ENCODE measurements at places on chromosomes 7 and 10.

DNA sequence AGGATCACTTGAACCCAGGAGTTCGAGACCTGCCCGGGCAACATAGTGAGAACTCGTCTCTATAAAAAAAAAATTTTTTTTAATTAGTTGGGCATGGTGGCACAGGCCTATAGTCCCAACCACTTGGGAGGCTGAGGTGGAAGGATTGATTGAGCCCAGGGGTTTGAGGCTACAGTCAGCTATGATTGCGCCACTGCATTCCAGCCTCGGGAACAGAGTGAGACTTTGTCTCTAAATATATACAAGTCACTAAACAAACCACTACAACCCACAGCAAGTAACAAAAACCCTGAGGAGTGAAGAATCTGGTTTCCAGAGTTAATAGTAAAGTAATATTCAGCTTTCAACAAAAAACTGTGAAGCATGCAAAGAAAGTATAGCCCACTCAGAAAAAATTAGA, 32.7 kb upstream of the HHEX start:
- no peak for DNase-seq

DNA sequence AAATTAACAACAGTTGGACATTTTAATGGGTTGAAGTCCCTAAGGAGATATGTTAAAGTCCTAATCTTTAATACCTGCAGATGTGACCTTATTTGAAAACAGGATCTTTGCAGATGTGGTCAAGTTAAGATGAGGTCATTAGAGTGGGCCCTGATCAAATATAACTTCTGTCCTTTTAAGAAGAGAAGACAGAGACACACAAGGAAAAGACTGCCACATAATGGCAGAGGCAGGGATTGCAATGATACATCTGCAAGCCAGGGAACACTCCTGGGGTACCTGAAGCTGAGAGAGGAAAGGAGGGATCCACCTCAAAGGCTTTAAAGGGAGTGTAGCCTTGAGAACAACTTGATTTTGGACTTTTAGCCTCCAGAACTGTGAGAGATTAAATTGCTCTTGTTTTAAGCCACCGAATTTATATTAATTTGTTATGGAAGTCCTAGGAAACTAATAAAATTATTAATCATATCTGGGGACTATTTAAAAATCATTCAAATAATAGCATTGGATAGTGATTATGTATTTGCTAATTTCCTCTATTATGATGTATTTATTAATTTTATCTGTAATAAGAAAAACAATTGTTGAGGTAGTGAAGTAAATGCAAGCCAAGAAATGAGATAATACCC, 700.0 kb upstream of the PCDH15 start:
- DNase-seq = peak; percentile 76

- no peak for DNase-seq
Measured at GRCh38 chr7:774161-775109, 47.4 kb upstream of the PRKAR1B start.

DNA sequence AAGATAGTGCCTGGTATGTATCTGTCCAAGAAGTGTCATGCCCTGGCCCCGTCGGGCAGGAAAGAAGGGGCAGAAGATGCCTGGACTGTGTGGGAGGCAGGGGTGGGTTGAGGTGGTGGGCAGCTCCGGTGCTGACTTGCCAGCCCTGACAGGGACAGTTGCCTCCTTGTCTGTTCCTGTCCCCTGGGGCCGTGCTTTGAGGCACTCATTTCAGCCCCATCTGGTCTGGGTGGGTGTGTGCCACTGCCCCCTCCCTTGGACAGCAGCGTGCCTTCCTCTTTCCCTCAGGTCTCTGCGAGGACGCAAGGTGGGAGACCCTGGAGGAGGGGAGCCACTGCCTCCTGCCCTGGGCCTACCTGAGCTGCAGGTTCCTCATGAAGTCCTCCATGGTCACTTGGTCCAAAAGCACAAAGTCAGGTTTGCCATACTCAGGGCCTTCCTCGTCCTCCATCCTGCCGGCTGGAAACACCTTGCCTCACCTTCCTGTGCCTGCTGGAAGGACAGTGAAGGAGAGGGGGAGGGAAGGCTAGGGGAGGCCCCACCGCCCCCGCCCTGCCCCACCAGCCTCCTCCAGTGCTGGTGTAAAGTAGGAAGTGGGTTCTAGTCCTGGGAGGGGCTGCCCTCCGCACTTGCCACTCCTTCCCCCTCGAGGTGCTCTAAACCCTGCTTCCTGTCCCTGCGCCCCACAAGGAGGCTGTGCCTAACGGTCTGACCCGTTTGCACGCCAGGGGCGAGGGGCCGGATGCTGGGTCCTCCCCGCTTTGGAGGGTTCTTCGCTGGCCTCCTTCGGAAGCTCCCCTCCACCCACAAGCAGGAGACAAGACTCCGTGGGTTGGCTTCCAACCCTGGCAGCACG, at the start of gene MYO1G:
Gene MYO1G (minus strand): TSS at position 505 of the 856 bp plus-strand sequence. CDS start 54 bp downstream, at position 451.
- DNase-seq = no peak

GRCh38 chr10:649445-649797, 40.0 kb downstream of the DIP2C start:
- no peak for DNase-seq

DNA sequence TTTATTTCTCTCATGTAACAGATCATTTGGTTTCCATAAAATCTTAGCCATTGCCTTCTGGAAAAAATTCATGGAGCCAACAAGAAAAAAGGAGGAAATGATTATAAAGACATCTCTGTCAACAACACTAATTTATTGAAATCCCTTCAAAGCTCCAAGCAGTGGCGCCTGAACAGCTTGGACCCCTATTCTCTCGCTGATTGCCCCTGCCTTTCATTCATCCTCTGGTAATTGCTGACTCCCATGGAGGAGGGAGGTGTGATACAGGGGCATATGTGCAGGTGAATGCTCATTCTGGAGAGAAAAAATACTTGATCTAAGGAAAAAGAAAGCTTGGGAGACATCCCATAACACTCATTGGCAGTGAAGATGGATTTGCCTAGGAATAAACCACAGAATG, 345.5 kb downstream of the FGFR2 start:
- no peak for DNase-seq

- DNase-seq = no peak
Measured at GRCh38 chr10:1103551-1103950, 47.4 kb downstream of the WDR37 start.

GRCh38 chr10:121070275-121071070, 219.3 kb downstream of the WDR11 start:
- DNase-seq = peak; percentile 27

- peak; percentile 51 for DNase-seq
Measured at GRCh38 chr7:100476903-100477870, 1.8 kb downstream of the TSC22D4 start.

GRCh38 chr10:120981601-120982391, 130.6 kb downstream of the WDR11 start:
- no peak for DNase-seq

- DNase-seq = peak; percentile 85
Measured at GRCh38 chr7:23467806-23468525, 2.3 kb downstream of the IGF2BP3 start.

DNA sequence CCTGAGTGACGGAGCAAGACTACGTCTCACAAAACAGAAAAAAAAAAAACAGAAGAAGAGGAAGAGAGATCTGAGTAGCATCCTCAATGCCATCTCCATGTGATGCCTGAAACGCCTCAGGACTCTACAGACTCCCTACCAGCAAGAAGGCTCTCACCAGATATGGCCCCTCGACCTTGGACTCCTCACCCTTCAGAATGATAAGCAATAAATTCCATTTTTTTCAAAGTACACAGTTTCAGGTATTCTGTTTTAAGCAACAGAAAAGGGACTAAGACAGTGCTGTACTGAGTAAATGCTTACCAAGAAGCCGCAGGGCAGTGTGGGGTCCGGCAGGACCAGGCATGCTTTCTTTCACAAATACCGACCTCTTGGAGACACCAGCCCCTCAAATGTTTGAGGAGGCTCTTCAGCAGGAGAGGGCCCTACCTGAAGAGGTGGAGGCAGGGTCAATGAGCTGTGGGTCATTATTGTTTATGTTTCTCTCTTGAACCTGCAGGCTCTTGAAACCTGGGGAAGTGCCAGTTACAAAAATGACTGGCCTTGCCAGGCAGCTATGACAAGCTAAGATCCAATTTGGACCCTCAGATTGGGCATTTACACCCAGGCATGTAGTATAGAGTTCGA, 204.1 kb upstream of the LYZL1 start:
- no peak for DNase-seq

DNA sequence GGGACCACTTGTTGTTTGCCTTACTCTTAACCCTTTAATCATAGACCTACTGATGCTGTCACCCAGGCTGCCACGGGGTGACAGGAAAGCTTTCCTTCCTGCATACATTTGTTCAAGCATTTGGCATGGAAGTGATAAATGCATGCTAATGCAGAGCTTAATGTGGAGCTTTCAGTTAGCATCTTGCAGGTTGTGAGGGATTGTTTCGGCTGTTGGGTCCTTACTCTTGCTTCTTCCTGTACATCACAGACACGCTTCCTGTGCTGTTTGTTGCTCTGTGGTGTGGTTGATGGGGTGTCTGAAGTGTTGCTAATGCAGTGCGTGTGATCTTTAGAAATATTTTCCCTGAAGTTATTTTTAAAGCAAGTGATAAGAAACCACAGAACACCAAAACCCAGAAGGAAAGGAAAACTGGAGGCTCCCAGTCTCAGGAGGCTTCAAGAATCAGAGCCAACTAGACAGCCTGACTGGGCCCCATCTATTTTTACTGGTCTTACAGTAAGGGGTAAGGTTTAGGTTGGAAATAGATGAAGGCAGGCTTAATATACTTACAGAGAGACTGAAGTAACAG, 143.1 kb downstream of the CHN2 start:
- DNase-seq = no peak

DNA sequence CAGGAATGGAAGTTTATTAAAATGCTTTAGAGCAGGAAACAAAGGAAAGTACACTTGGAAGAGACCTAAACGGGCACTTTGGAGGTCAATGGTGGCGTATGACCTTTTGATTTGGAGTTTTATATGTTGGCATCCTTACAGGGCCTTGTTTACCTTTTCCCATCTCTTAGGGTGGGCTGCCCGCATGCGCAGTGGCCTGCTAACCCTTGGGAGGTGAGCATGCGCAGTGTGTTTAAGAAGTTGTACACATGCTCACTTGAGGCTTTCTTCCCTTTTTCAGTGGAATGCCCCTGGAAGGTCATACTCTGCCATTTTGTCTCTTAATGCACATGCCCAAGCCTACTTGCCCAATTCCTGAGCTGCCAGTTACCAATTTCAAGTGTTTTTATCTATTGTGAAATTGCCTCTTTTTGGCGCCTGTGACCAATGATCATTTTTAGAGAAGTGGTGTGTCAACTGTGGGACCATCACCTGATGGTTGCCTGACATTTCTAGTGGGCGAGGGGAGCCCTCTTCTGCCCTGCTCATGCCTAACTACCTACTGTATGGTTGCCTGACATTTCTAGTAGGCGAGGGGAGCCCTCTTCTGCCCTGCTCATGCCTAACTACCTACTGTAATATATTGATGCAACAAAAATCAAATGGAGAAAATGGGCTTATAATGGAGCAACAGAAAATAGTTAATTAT, 138.0 kb downstream of the PPP1R9A start:
- peak; percentile 19 for DNase-seq

DNA sequence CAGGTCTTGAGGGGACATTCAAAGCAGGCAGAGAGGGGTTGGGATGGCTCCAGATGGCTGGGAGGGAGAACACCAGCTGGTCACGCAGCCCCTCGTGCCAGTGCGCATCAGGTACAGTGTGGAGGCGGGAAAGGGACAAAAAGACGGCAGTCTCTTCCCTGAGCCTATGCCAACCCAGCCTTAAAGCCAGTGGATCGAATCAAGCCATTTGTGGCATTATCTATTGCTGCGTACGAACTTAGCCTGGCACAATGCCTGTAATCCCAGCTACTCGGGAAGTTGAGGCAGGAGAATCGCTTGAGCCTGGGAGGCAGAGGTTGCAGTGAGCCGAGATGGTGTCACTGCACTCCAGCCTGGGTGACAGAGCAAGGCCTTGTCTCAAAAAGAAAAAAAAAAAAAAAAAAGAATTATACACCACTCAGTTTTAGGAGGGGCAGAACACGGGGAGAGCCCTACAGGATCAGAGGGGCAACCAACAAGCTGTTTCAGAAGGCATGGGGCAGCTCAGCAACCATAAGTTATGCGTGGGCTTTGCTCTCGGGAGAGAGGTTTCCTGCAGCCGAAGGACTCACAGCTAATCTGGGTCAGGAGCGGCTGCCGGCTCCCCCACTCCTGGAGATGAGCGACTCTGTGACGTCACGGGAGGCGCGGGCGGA, 356 bp upstream of the NDUFB2 start:
- DNase-seq = peak; percentile 94

GRCh38 chr10:59752278-59752940, 846 bp downstream of the MRLN start:
- no peak for DNase-seq

DNA sequence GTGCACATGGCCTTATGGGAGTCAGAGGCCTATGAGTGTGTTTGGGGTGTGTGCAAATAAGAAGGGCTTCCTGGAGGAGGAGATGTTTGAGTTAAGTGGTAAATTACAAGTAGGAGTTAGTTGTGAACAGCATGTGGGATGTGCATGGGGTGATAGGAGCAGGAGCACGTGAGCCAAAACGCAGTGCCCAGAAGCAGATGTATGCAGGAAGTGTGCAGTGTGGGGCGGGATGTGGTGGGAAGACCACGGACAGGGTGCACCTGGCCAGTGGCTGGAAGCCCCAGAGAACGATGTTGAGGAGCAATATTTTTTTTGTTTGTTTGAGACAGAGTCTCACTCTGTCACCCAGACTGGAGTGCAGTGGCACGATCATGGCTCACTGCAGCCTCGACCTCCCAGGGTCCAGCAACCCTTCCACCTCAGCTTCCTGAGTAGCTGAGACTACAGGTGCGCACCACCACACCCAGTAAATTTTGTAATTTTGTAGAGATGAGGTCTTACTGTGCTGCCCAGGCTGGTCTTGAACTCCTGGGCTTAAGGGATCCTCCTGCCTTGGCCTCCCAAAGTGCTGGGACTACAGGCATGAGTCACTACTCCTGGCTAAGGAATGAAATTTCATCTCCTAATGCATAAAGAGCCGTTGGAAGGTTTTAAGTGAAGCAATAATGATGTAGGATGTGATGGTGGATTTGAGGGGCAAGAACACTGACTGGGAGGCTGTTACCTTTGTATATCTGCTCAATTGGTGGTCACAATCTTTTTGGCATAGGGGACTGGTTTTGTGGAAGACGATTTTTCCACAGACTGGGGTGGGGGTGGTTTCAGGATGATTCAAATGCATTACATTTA, 78.4 kb downstream of the LYZL2 start:
- DNase-seq = no peak

DNA sequence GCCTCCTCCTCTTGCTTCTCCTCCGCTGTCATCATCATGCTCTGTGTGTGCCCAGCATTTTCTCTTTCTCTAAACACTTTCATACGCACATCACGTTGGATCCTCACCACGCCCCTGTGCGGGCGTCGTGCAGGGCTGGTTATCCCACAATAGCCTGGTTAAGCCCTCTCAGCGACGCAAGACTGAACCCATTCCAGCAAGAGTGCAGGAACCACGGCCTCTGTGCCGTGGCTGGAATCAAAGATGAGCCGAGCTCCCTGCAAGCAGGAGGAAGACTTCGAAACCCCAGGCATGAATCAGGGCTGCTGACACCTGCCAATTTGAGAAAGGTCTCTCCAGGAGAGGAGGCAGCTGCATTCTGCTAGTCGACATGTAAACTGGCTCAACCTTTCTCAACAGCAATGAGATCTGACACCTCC, 74.8 kb upstream of the FOXK1 start:
- DNase-seq = no peak

GRCh38 chr7:135519871-135520270, 10.0 kb upstream of the CNOT4 start:
- DNase-seq = no peak
